ENCODE measurements at places on chromosomes 1 and 21.

- DNase-seq: no peak
These were observed 35.4 kb downstream of the ADCY10 start for GRCh38 chr1:167878372-167879160.

DNA sequence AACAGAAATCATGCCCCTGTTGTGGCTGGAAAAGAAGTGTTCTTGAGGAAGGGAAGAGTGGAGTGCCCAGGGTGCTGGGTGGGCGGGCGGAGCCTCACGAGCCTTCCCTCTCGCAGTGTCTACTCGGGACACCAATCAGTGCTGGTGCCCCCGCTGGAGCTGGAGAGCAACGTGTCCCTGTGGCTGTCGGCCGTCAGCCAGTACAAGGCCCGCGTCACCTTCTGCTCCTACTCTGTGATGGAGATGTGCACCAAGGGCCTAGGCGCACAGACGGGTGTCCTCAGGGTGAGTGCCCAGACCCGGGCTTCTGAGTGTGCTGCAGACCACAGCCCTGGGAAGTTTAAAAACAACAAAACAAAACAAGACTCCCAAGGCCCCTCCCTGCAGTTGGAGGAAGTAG, 47.4 kb downstream of the S100B start:
- DNase-seq: no peak

GRCh38 chr1:203099805-203100515, 14.1 kb upstream of the MYOG start:
- DNase-seq: no peak

- no peak for DNase-seq
These were observed 599.5 kb downstream of the MATN1 start for GRCh38 chr1:30123896-30124295.

GRCh38 chr1:190029441-190029840, 448.2 kb downstream of the BRINP3 start:
- DNase-seq: no peak

GRCh38 chr1:94765958-94766357, 54.2 kb upstream of the SLC44A3 start:
- no peak for DNase-seq

DNA sequence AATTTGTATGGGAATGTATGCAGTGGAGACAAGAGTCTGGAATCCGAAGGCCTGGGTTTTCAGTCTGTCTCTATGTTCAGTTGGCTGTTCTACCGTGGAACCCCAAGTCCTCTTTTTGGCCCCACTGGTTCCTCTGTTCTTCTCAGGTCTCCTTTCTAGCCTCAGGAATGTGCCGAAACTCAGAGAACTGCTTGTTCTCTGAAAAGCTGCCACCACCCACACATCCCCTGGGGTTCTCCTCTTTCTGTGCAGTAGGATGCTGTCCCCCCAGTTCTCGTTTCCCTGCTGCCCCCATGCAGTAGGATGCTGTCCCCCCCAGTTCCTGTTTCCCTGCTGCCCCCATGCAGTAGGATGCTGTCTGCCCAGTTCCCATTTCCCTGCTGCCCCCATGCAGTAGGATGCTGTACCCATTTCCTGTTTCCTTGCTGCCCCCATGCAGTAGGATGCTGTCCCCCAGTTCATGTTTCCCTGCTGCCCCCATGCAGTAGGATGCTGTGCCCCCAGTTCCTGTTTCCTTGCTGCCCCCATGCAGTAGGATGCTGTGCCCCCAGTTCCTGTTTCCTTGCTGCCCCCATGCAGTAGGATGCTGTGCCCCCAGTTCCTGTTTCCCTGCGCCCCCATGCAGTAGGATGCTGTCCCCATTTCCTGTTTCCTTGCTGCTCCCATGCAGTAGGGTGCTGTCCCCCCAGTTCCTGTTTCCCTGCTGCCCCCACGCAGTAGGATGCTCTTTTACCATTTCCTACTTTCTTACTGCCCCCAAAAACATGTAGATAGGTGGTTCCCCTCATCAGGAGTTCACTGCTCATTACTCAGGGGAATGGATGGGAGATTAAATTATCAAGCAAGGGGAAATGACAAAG, 35.3 kb downstream of the OPTC start:
- no peak for DNase-seq

GRCh38 chr21:45403825-45404729, 888 bp upstream of the COL18A1 start:
- no peak for DNase-seq

- DNase-seq: no peak
These were observed 160.6 kb upstream of the ATP1B1 start for GRCh38 chr1:168945870-168946269.

- no peak for DNase-seq
These were observed 18.0 kb downstream of the PACC1 start for GRCh38 chr1:212396638-212397037.

DNA sequence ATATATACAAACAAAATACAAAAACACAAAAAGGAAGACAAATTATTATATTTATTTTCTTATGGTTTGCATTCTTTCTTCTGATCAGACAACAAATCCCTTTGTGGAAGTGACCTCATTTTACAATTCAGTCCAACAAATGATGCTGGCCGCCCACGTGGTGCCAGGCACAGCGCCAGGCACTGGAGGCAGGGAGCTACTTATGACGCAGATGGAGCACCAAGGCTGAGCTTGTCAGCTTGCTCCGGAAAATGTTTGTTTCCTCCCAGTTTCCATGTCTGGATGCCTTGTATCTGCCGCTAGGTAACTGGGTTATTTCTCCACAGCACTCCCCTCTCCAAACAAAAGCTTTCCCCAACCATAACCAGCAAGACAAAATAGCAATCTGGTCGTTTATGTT, 30.7 kb upstream of the CD34 start:
- DNase-seq: no peak

GRCh38 chr1:150613061-150613920, 16.1 kb downstream of the ENSA start:
- no peak for DNase-seq

DNA sequence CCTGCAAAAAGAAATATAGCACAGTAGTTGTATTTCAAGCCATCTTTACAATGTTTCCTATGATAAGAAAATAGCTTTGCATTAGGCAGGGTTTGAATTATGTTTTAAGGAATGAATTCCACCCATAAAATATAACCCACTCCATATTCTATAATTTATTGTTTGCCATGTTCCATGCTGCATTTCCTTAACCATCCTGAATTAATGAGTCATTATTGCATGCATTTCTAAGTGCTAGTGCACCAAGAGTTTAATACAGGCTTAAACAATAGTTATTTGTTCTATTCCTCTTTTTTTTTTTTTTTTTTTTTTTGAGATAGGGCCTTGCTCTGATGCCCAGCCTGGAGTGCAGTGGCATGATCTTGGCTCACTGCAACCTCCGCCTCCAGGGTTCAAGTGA, 45.2 kb downstream of the MIGA1 start:
- DNase-seq: no peak
